WERI-Rb-1 (cell line): ENCODE measurements at places on chromosomes 5 and 9.

DNA sequence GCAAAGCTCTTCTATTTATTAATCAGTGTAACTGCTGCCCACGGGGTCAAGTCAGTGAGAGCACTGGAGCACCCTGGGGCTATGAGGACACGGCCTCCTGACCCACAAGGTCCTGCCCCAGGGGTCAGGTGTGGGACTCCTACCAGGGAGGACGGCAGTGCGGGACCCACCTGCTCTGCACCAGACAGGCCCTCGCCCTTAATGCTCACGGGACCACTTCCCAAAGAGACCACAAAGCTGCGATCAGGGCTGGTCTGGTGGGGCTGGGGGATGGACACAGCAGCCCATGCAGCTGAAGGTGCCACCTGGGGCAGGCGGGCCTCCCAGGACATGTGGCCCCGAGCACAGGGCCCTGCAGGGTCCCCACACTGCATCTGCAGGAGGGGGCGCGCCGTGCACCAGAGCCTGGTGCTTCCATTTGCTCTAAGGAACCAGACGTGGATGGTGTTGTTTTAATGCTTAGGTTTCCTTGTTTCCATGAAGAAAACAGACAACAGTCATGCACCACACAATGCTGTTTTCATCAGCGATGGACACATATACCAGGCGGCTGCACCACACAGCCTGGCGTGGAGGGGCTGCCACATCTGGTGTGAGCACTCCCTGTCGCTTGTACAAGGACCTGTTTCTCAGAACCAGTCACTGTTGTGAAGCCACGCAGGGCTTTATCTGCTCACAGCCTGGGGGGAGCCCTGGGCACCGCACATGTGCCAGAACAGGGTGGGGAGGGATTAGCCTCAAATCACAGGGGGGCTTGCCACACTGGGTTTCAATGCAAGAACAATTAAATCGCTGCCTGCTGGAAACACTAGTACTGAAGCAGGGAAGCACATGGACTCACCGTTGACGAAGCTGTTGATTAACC is 22.6 kb downstream of the CLPTM1L start:
- peak; percentile 9 for DNase-seq

- DNase-seq: no peak
These were observed 55.4 kb downstream of the ADAMTS2 start for GRCh38 chr5:179289756-179290385.

DNA sequence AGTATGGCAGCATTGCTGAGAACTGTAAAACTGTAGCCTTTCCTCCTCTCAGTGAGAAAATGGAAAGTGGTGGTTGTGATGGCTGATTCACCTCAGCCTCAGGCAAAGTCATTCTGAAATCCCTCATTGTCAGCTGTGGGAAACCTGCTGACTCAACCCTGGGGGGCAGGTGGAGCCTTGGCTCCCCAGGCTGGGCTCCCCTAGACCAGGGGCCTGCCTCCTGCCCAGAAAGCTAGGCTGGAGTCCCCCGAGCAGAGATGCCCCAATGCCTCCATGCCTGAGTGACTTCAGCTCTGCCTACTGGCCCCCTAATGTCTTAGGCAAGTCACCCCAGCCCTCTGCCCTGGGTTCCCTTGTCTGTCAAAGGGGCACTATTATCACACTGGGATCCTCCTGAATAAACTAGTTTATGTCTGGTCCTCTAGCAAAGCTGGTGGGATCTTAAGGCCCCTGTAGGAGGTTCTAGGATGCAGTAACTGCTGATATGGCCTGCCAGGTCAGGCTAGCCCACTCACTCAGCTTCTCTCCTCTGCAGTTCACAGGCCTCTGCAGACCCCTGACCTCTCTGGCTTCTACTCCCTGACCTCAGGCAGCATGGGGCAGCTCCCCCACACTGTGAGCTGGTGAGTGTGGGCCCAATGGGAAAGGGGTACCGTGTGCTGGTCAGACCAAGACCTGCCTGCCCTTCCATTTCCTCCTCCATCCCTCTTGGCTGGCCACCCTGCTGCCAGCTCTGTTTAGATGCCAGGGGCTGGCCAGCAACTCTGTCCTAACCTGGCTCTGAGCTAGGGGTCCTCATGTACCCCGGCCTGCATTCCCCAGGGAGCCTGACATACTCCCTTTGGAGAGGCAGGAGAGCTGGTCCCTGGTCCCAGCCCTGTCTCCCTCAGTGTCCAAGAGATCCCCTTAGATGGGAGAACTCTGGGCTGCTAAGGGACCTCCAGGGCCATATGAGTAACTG is 24.2 kb downstream of the TCF7 start:
- peak; percentile 5 for DNase-seq

DNA sequence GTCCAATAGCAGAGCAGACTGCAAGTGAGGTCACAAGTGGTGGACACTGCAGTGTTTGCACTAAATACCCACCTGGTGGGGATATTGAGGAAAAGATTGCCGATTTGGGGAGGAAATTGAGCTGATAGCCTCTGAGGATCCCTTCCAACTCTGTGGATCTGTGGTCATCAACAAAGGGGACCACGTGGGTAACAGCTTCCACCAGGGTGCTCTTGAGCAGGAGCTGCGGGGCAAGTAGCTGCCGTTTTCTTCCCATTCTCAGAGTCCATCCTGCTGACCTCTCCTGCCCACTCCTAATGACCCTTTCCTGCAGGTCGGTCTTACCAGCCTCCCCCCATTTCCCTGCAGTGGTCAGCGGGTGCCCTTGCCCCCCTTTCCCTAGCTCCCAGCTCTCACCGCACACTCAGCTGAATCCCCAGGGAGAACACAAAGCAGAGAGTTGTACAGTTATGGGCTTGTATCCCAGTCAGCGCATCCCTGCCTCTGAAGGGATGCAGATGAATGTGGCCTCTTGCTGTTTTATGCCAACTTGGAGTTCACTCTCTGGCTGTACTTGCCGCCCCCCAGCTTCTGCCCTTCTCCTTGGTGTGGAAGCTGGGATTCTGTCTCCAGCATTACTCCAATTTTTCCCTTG is 18.0 kb downstream of the DAPK1 start:
- no peak for DNase-seq

- no peak for DNase-seq
These were observed 228.0 kb downstream of the DCP2 start for GRCh38 chr5:113204525-113205161.

DNA sequence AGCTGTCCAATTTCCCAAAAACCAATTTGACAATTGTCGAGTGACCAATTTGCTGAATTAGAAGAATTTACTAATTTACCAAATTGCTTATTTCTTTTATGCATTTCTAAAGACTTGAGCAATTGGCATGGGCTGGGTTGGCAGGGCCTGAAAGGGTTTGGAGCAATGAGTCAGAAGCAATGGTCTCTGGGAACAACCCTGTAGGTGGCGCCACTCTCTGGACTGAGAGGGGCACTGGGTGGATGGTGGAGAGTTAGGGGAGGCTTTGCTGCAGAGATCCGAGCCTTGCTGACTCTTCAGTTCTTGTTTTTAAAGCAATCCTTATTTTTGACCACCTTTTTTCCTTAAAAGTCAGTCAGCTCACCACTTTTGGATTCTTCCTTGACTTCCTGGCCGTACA is 71.5 kb upstream of the RPS23 start:
- DNase-seq: peak; percentile 67

- DNase-seq: no peak
These were observed 3.8 kb downstream of the PCDH12 start for GRCh38 chr5:141954194-141954593.

GRCh38 chr9:96014078-96014477 is 138.6 kb downstream of the ERCC6L2 start:
- no peak for DNase-seq

DNA sequence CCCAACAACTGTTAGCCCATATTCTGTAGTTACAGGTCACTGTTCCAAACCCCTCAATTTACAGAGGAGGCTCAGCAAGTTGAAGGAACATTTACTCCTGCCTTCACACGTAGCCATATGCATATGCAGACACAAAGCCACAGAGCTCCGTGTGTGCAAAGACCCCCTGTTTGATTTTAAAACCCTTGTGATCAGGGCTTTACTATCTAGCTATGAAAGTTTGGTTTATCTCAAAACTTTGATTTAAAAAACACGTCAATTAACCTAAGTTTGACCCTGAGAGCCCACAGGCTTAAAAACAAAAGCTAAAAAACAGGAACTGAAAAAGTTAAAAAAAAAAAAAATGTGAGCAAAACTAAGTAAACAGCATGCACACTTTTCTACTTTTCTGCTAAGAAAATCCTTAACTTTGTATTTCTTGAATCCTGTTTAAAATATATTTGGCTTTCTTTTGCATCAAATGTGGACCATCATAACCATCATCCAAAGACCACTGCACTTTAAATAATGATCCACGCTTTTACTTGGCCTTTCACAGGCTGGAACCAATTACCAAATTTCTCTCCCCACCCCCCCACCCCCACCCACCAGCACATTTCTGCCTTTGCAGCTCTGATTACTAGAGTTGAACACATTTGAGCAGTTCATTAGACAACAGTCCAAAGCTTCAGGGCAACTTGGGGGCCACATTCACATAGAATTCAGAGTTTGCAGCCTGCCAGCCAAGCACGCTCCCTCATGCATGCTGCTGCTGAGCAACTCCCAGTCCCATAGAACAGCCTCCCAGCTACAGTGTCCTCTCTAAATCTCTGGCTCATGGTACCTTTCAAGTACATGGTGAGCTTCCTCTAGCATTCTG is 128.8 kb upstream of the MAP3K1 start:
- DNase-seq: no peak

GRCh38 chr9:114382699-114383520 is 4.9 kb downstream of the AKNA start:
- DNase-seq: peak; percentile 44
